ENCODE measurements at places on chromosomes 4 and X.

DNA sequence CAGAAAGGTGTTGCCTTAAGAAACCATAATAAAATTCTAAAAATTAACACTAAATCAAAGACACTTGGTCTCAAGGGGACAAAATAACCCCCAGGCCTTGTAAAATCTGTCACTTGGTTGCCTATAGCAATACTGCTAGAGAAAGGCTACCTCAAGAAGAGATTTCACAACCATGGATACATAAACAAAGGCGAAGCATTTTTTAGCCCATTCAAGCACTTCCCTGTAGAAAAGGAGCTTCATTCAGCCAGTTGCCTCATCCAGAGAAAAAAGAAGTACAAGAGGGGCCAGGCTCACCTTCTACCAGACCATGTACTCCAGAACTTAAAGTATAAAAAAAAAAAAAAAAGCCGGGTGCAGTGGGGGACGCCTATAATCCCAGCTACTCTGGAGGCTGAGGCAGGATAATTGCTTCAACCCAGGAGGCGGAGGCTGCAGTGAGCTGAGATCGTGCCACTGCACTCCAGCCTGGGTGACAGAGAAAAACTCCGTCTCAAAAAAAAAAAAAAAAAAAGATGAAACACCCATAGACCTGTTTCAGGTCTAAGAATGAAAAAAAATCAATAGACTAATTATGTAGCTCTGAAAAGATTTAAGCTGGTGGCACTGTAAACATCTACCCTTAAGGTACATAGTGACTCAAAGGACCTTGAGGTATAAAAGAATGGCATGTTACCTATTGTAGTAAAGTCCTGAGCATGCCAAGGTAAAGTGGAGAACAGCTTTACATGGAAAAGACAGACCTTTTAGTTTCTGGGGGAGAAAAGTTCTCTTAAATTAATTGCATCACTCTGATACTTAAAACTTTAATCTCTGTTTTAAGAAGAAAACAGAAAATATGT, 18.0 kb downstream of the RUFY3 start:
- no peak for DNase-seq

DNA sequence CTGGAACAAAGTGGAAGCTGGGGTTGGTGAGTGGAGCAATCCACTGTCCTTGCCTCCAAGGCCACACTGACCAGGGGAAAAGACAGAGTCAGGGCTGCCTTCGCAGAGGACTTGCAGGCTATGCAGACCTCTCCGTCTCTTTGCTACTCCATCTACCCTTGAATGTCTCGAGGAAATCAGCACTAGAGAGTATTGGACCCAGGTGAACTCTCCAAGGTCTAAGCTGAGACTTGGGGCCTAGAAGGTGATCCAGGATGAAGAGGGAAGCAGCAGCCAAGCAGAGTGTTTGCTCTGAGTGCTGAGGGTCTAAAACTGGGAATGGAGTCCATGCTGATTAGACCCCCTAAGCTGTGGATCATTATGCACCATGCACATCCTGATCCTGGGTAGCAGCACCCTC, 54.5 kb downstream of the ANXA3 start:
- DNase-seq = no peak

- DNase-seq = no peak
Observed at GRCh38 chrX:103446665-103447302, 70.4 kb downstream of the BEX3 start.

DNA sequence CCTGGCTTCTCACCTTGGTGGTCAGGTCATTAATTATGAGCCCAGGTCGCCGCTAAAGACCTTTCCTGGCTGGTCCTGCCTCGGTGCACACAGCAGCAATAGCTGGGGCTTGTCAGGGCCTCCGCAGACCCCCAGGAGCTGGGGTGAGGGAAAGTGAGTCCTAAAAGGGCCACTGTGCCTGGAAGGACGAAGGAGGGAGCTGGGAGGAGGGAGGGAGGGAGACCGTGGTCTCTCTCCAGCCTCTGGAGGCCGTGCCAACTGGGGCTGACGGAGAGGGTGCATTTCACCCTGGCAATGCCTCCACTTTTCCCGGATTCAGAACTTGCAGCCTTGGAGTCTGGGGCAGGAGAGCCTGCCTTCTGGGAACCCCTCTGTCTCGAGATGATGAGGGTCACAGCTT, 60.4 kb downstream of the CRLF2 start:
- no peak for DNase-seq

DNA sequence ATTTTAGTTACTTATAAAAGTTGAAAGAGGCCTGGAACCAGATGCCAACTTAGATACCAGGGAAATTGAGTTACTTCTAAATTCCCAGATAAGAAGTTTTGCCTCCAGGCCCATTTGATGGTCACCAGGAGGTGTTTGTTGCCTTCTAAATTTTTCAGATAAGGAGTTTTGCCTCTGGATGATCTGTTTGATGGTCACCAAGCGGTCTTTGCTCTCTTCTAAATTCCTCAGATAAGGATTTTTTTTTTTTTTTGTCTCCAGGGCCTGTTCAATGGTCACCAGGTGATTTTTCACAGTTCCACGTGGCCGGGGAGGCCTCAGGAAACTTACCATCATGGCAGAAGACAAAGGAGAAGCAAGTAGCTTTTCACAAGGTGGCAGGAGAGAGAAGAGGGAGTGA, 66.5 kb downstream of the FAM9B start:
- DNase-seq = no peak

GRCh38 chr4:19123681-19124080, 1102.1 kb upstream of the LCORL start:
- DNase-seq = no peak

DNA sequence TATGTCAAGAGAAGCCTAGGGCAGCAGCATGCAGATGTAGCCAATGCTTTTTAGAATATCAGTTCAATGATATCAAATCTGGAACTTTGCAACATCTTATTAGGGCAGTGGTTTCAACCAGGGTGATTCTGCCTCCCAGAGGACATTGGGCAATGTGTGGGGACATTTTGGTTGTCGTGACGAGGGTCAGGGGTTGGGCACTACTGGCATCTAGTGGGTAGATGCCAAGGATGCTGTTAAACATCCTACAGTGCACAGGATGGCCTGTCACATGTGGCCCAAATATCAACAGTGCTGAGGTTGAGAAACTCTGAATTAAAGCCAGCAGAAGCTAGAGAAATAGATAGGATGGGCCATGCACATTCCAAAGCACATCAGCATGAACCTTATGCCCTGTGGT, 152.3 kb downstream of the AMELX start:
- DNase-seq = no peak

GRCh38 chr4:129352480-129352879, 256.5 kb downstream of the C4orf33 start:
- DNase-seq = no peak

GRCh38 chr4:138317175-138317748, 75.1 kb upstream of the SLC7A11 start:
- DNase-seq = no peak

GRCh38 chr4:76035799-76036380, at the start of gene CXCL11:
CXCL11 (minus strand) TSS chr4:76036070; CDS start chr4:76035987, 83 bp downstream.
- no peak for DNase-seq

DNA sequence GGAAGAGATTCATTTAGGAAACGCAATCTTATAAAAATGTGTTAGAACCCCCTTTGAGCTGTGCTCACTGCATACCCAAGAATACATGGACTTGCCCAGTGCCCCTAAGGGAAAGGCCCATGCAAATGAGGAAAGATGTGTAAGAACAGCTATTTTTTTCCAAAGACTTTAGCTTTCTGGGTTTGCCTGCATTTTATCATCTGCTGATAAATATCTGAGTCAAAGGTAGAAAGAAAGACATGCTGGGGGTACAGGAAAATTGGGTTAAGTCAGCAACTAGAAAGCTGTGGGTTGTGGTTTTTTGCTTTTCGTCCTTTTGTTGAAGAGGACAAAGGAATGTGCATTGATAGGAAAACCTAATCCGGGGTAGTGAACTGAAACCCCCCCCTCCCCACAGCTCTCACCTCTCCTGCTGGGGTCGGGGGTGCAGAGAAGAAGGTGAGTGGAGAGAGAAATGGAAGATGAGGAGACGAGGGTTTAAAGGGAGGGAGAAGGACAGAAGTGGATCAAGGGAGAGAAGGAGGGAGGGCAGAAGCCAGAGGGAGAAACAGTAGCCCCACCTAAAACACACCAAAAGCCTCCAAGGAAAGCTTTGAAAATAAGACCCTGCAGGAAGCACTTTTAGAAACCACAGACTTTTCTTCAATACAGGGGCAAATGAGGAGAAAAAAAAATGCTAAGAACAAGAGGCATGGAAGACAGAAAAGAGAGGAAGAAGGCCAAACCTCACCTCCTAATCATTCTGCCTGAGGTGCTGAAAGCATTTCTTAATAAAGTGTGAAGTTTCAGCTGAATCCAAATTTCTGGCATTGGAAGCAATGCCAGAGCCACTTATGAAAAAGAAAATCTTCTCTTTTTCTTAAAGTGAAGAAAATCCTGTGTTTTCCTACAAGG, 49.3 kb downstream of the KDR start:
- DNase-seq = no peak

GRCh38 chr4:129490516-129490915, 394.6 kb downstream of the C4orf33 start:
- no peak for DNase-seq

DNA sequence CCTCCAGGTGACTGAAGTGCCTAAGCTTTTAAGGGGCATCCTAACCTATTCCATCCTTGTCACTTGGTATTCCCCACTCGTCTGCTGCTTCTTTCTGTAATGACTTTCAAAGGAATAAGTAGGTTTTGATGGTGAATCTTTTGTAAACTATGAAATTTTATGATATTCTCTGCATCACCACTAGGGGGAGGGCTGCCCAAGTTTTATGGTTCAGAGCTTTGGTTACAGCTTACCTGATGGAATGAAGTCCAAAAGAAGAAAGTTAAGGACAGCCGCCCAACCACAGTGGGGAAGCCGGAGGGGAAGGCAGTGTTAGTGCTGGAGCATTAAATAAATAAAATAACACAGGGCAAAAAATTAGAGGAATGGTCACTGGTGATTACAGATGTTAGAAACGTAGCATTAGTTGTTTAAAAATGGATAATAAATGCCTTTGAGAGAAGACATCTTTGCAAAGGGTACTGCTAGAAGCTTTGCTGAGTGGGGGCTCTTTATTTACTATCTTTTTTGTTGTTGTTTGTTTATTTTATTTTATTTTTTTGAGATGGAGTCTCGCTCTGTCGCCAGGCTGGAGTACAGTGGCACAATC, 204.9 kb downstream of the GBA3 start:
- no peak for DNase-seq

GRCh38 chr4:24112466-24112865, 222.6 kb upstream of the PPARGC1A start:
- no peak for DNase-seq

GRCh38 chr4:143189528-143189927, 4.8 kb downstream of the USP38 start:
- no peak for DNase-seq

GRCh38 chr4:87012265-87012953, 77.6 kb downstream of the AFF1 start:
- no peak for DNase-seq

GRCh38 chr4:140395668-140396067, 22.2 kb downstream of the SCOC start:
- DNase-seq = no peak

- no peak for DNase-seq
Observed at GRCh38 chrX:78653118-78653822, 5.9 kb downstream of the RTL3 start.

GRCh38 chr4:86961605-86962295, 26.9 kb downstream of the AFF1 start:
- DNase-seq = no peak

DNA sequence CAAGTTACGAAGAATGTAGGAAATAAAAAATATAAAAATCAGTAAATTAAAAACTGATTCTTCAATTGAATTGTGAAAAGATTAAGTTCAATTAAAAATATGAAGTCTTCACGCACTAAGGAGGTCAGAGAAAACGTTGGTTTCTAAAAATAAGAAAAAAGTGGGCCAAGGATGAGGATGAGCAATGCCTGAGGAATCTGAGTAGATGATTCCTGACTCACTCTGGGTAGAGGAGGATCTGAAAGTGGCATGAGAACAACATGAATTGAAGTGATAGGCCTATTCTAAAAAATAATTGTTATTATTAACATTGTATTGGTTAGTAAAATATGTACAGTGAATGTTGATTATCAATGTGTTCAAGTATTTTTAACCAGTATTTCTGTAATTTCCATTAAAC, 444.2 kb downstream of the GRIA2 start:
- no peak for DNase-seq

DNA sequence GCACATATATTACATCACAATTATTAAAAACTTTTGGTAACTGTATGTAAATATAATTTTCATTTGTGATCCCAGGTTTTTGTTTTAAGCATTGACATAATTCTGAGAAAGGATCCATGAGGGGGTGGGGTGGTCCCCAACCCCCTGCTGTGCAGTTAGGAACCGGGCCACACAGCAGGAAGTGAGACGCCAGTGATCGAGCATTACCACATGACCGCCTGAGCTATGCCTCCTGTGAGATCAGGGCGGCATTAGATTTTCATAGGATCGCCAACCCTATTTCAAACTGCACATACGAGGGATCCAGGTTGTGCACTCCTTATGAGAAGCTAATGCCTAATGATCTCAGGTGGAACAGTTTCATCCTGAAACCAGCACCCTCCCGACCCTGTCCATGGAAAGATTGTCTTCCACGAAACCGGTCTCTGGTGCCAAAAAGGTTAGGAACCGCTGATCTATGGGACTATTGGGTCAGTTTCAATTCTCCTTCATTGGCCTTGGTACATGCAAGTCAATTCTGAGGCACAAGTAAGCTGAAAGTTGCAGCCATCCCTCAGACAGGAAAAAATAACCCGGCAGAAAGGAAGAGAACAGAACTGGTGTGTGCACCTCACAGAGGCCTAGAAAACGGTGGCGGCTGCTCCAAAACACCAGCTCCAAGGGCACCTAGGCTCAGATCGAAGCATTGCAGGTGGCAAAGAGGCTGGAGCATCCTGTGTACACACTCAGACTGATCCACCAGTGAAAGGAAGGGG, 7.0 kb upstream of the TMSB4X start:
- no peak for DNase-seq

Data from activated CD8-positive, alpha-beta memory T cell treated with anti-CD3 and anti-CD28 coated beads for 1 hour (primary cell).